ENCODE measurements at places on chromosomes 3 and 15. TPM values are rescaled to one million over a fixed set of nuclear protein-coding genes. Genes with fewer than 3 reads are reported as not detected.

PLA2G4D gene
- total RNA-seq: not detected

DNA sequence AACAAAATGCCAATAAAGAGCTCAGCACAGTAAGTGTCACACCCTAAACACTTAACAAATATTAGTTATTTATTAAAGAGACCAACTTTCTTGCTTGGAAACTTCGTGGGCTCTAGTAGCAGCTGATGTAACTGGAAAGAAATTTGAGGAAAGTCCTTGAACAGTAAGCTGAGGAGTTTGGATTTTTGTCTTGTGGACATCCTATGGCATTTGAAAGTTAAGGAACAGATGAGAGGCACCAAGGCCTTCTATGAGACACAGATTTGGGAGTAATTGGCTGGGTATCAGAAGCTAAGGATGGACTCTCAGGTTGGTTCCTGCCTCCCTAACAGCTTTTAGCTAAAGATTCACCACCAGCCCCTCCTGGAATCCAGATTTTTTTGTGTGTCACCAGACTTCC is 59.7 kb upstream of the FILIP1L start:
- DNase-seq: no peak

CLDN11 gene
- total RNA-seq: 0.32 TPM

SERINC4 gene
- 0.15 TPM for total RNA-seq

SEMA3B gene
- 0.55 TPM for total RNA-seq

DNA sequence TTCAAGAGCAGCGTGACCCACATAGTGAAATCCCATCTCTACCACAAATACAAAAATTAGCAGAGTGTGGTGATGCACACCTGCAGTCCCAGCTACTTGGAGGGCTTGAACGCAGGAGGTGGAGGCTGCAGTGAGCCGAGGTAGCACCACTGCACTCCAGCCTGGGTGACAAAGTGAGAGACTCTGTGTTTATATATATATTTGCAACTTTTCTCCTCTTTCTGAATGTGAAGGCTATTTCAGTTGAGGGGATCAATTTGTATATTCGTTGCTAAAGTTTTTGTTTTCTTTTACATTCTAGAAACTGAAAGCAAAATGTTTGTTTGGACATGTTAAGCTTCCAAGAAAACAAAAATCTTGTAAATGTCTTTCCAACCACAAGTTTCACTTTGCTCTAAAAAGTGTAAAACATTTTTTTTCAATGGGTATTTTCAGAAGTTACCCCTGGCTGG is 29.8 kb upstream of the FAM98B start:
- no peak for DNase-seq

- no peak for DNase-seq
These were observed 219.9 kb downstream of the OPA1 start for GRCh38 chr3:193812791-193813500.

DNA sequence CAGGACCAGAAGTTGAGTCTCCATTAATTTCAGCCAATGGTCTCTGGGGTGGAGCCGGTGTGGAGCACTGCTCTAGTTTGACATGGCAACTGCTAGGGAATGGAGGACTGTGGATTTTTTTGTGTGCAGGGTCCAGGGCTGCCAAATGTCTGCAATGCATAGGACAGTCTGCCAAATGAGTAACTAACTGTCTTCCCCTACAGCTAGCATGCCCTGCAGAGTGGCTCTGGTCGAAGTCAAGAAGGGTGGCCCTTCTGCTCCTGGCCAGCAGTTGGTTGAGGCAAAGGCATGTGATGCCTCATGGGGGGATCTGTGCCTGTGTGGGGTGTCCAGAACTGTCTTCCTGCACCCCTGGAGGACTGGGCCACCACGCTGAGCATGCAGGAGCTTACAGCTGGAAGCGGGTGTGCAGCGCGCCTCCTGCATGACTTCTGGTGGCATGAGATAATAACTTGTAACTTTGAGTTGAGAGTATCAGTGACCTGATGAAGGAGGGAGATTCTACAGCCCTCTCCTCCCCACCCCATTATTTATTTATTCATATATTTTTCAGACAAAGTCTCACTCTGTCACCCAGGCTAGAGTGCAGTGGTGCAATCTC is 4.6 kb downstream of the TPRA1 start:
- DNase-seq: no peak

GRCh38 chr15:57541805-57542504 is 49.7 kb upstream of the MYZAP start:
- DNase-seq: no peak

FANCD2 gene
- total RNA-seq: 34.8 TPM

GRCh38 chr3:110542552-110543150 is 529.0 kb upstream of the NECTIN3 start:
- DNase-seq: no peak

LDHAL6B gene
- total RNA-seq: not detected

P2RY13 gene
- not detected for total RNA-seq

DNA sequence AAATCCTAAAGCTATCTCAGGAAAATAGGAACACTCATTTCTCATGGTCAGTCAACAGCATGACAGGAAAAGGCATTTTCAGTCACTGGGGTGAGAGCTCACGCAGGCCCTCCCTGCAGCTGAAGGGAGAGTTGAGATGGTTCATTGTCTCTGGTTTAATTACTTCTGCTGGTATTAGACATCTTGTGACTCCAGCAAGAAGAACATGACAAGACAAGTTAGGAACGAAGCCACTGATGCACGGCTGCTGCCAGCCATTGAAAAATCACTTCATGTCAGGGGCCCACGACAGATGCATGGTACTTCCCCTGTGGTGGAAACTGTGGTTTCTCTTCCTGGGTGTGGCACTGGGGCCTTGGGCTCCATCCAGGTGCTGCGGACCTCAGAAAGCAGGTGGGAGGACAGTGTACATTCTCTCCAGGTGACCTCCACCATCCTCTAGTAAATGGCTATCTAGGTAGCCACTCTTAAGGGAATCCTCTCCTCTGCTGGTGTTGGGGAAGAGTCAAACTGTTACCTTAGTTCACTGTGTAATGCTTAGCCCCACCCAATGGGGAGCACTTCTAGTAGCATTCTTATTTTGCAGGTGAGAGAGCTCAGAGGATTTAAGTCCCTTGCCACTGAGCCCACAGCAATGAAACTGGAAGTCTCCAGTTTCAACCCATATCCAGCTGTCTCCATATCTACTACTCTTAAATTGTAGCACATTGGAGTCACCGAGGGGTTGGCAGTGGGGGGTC is 274.2 kb downstream of the LRTM1 start:
- DNase-seq: no peak

IL20RB gene
- total RNA-seq: 1.5 TPM

DNA sequence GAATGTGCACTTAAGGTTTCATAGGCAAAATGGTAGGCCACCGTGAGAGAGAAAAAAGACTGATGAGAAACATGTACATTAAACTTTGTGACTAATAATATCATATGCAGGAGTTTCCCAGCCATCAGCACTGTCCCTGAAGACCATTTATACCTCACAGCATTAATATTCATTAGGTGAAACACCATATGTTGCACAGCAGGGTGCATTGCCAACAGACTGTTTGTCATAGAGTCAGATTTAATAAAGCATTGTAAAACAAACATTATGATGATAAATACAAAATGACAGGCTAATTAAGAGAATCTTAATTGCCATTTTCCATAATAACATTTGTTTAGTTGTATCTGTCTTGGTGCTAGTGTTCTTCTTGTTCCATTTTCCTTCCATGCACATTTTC is 578.3 kb downstream of the EPHA3 start:
- DNase-seq: no peak

GRCh38 chr15:43207024-43207423 is 13.8 kb downstream of the EPB42 start:
- DNase-seq: no peak

DNA sequence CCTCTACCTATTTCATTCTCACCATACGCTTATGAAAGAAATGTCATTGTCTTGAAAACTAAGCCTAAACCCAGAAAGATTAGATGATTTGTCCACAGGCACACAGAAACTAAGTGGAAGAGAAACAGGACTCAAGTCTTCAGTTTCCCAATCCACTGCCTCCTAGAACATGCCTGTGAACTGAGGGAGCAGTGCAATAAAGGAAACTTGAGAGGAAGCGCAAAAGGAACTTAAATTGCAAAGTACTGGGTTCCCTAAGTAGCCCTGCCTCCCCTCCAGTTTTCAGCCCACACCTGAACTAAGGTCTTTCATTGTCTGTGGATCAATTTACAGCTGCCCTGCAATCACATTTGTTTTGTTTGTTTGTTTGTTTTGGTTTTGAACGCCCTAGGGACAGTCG is 56.7 kb upstream of the TSEN2 start:
- no peak for DNase-seq

- no peak for DNase-seq
These were observed 22.6 kb upstream of the SLC7A14 start for GRCh38 chr3:170608475-170608874.

GRCh38 chr3:46578973-46579755 is 13.1 kb upstream of the LRRC2 start:
- DNase-seq: no peak

- no peak for DNase-seq
These were observed 1.1 kb upstream of the TRPM1 start for GRCh38 chr15:31102374-31103342.

DNA sequence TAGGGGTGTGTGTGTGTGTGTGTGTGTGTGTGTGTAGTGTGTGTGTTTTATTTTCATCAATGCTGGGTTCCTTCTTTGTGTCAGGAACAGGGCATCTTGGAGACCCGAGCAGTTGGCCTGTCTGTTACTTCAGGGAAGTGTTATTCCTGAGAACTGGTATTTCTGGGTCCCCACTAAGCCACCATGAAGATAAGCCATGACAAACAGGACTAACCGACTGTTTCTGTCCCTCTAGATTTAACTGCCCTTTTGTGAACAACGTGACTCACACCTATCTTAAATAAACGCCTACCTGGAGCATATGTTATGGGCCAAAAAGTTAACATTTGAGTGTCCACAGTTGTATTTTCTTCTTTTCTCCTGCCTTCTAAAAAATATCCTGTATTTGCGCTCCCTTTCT is 19.5 kb downstream of the SIDT1 start:
- DNase-seq: no peak

DNA sequence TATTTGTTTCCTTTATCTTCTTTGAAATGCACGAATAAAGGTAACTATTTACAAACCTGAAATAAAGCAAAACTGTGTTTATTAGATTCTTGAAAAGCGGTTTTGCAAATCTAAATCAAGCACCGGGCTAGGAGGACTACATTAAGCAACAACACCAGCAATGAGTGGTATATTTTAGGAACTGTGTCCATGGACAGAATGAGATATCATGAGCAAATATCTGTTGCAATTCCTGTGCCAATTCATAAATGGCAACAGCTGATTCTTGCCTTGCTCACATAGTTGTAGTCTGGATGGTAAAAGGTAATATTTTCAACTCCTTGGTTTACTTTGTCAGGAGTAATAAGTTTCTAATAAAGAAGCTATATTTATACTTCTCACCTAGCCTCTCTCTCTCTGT is 403.3 kb downstream of the LPP start:
- no peak for DNase-seq

FSTL1 gene
- 0.91 TPM for total RNA-seq

DNA sequence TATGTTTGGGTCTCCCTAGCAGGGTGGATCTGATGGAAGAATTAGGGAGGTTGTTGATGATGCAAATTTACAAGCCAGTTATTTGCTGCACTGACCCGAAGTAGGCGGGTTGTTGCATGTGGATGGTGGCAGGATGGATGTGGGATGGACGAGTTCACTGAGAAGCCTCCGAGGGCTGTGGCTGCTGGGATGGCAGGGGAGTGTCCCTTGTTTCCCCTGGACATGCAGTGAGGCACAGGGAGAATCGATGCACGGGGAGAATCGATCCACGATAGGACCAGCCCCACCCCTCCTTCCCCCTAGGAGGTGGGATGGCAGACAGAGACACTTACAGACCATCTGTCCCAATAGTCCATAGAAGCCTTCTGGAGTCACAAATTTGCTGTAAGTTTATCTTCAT is 31.0 kb upstream of the KLF13 start:
- DNase-seq: no peak

DNA sequence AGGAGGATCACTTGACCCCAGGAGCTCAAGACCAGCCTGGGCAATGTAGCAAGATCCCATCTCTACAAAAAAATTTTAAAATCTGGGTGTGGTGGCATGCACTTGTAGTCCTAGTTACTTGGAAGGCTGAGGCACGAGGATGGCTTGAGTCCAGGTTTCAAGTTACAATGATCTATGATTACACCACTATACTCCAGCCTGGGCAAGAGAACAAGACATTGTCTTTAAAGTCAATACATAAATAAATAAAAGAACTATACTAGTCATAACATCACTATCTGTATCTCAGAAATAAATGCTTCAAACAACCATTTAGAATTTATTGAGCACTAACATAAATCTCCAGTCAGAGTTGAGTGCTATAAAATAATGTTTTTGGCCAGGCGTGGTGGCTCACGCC is 8.5 kb upstream of the PHLDB2 start:
- DNase-seq: no peak

- DNase-seq: no peak
These were observed 15.5 kb upstream of the ATP1B3 start for GRCh38 chr3:141860766-141861513.

GABRR3 gene
- not detected for total RNA-seq

DNA sequence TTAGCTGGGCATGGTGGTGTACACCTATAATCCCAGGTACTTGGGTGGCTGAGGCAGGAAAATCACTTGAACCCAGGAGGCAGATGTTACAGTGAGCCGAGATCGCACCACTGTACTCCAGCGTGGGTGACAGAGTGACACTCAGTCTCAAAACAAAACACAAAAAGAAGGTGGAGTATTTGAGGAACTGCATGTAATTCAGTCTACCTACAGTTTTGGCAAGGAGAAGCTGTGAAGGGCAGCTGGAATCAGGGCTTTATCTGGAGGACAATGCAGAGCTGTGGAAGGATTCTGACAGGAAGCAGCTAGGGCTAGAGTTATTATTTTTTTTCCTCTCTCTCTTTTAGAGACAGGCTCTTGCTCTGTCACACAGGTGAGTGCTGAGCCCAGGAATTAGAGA is 6.8 kb downstream of the H1-8 start:
- no peak for DNase-seq

DNA sequence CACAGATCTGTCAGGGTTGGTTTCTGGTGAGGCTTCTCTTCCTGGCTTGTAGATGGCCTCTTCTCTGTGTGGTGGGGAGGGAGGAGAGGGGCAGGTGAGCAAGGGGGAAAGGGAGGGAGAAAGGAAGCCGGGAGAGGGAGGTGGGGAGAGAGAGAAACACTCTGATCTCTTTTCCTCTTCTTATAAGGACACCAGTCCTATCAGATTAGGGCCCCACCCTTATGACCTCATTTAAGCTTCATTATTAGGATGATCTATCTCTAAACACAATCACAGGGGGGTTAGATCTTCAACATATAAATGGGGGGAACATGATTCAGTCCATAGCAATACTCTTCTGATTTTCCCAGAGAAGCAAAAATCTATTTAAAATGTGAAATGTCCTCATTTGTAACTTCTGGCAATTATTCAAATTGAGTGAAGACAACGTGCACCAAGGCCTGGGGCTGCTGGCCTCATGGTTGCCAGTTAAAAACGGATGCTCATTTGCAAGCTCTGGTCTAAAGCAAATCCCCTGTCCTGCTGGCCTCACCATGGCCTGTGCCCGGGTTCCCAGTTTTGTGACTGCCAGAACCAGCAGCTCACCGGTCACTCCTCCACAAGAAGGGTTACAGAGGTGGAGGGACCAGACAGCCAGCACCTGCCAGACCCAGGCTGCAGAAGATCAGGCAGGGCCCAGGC is 8.3 kb downstream of the POMGNT2 start:
- no peak for DNase-seq

Data from activated T-cell treated with anti-CD3 and anti-CD28 coated beads, Interleukin-2, amount 50 U/mL, for 4 hours (primary cell).